Smooth muscle cell of the umbilical artery (primary cell): ENCODE measurements at places on chromosomes 16 and 17. TPM values are rescaled to one million over a fixed set of nuclear protein-coding genes. Genes with fewer than 3 reads are reported as not detected.

SMTNL2 gene
- total RNA-seq: under 0.01 TPM in 1 of 2 replicates, not detected in the other

TP53TG3C gene
- total RNA-seq: not detected in 2 replicates

DNAI2 gene
- not detected in 2 replicates for total RNA-seq

PFN1 gene
- 673 and 683 TPM in 2 replicates for total RNA-seq

CD300E gene
- not detected in 2 replicates for total RNA-seq

PSMC5 gene
- total RNA-seq: 45.4 and 62.9 TPM in 2 replicates

PLXDC1 gene
- total RNA-seq: 0.14 TPM in 1 of 2 replicates, not detected in the other

TMEM238L gene
- total RNA-seq: not detected in 2 replicates

CACNG5 gene
- not detected in 2 replicates for total RNA-seq

TP53TG3F gene
- total RNA-seq: not detected in 2 replicates

MYH13 gene
- total RNA-seq: under 0.01 and 0.05 TPM in 2 replicates

PRKAR1A gene
- total RNA-seq: 309 and 311 TPM in 2 replicates

CLDN9 gene
- not detected in 2 replicates for total RNA-seq

CNTNAP1 gene
- total RNA-seq: 24.9 and 52.4 TPM in 2 replicates

EMC6 gene
- total RNA-seq: 13.9 and 16.3 TPM in 2 replicates

SLC16A6 gene
- 0.30 and 0.42 TPM in 2 replicates for total RNA-seq

SLC38A8 gene
- total RNA-seq: not detected in 2 replicates

SLC5A10 gene
- not detected in 2 replicates for total RNA-seq

WNK4 gene
- total RNA-seq: 1.5 and 5.3 TPM in 2 replicates

C17orf100 gene
- total RNA-seq: 0.55 and 0.59 TPM in 2 replicates

NEK8 gene
- total RNA-seq: 1.5 and 2.7 TPM in 2 replicates

ACE gene
- 0.59 and 1.1 TPM in 2 replicates for total RNA-seq

SPATA22 gene
- not detected in 2 replicates for total RNA-seq

HOXB6 gene
- total RNA-seq: 4.8 and 5.3 TPM in 2 replicates

C16orf92 gene
- not detected in 2 replicates for total RNA-seq

KCNJ16 gene
- not detected in 2 replicates for total RNA-seq

TPSD1 gene
- not detected in 2 replicates for total RNA-seq

FOXL1 gene
- 1.8 and 4.8 TPM in 2 replicates for total RNA-seq

PRR29 gene
- 0.18 and 1.2 TPM in 2 replicates for total RNA-seq

GALR2 gene
- not detected in 2 replicates for total RNA-seq
